Effector memory CD4-positive, alpha-beta T cell (primary cell): ENCODE measurements at places on chromosomes 5 and 9.
A peak's percentile ranks its signal among the peaks of the same experiment; 100 is the strongest.

DNA sequence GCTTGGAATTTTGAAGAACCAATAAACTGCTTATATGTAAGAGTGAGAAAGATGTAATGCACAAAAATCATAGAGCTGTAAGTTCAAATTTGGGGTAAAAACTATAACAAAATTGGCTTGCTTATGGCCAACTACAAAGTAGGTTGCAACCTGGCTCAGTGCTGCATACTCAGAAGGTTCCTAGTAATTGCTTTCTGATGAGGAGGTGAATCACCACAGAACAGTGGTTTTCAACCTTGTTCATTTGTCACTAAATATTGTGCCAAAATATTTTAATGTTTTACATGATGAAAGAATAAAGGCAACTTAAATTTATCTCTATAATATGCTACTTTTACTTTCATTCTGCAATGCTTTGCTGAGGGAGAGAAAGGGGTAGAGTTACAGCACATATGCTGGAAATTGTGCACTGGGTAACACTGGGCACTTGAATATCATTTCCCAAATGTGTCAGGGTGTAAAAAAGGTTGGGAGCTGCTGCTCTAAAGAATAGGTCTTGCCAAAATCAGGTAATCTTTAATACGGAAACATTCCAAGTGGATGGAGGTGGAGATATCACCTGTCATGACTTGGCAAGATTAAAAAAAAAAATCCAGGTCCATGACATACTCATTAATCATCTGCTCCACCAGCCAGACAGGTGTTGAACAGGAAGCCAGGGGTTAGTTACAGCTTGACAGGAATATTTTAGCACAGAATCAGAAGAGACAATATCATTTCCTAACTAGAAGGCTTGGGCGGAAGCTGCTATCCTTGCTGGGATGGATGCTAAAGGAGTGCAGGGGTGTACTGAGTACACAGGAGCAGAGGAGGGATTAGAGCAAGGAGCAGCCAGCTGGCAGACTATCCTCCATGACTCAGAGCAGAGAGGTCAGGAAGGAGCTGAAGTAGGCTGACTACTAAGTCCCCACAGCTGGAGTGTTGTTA is 34.6 kb upstream of the CCL21 start:
- DNase-seq: no peak

GRCh38 chr5:120682851-120683250 is 218.8 kb downstream of the PRR16 start:
- DNase-seq: no peak

DNA sequence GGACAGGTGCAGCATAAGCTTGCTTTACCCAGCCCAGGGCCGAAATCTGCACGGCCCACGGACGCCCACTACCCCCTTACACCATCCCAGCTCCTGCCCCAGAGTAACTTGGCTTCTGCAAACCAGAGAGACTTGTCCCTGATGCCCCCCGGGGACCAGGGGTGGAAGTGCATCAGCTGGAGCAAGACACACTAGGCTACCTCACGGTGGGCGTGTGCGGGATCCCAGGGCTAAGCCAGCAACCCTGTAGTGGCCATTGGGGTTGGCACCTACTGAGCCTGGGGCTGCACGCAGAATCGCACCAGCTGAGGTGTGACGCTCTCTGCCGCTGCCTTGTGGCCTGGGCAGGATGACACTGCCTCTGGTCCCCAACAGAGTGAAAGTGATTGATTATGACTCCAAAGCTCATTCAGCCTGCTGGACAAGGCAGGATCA is 6.1 kb upstream of the ZNF79 start:
- no peak for DNase-seq

DNA sequence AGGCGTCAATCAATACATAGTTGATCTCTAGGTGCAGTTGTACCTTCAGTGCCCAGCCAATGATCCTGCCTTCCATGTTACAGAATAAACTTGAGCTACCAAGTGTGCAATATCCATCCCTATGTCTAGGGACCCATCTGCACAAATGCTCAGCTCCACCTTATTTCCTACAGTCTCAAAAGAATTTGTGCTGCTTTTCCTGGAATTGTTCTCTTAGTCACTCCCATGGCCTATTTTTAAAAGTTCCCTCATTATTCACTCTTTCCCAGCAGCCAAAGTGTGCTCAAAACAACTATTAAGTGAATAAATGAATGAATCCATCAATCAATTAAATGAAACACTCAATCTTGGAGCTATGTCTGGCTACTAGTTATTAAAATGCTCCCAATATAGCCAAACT is 14.7 kb downstream of the LIX1 start:
- no peak for DNase-seq

- no peak for DNase-seq
Measured at GRCh38 chr9:13932528-13933267, 381.2 kb downstream of the NFIB start.

DNA sequence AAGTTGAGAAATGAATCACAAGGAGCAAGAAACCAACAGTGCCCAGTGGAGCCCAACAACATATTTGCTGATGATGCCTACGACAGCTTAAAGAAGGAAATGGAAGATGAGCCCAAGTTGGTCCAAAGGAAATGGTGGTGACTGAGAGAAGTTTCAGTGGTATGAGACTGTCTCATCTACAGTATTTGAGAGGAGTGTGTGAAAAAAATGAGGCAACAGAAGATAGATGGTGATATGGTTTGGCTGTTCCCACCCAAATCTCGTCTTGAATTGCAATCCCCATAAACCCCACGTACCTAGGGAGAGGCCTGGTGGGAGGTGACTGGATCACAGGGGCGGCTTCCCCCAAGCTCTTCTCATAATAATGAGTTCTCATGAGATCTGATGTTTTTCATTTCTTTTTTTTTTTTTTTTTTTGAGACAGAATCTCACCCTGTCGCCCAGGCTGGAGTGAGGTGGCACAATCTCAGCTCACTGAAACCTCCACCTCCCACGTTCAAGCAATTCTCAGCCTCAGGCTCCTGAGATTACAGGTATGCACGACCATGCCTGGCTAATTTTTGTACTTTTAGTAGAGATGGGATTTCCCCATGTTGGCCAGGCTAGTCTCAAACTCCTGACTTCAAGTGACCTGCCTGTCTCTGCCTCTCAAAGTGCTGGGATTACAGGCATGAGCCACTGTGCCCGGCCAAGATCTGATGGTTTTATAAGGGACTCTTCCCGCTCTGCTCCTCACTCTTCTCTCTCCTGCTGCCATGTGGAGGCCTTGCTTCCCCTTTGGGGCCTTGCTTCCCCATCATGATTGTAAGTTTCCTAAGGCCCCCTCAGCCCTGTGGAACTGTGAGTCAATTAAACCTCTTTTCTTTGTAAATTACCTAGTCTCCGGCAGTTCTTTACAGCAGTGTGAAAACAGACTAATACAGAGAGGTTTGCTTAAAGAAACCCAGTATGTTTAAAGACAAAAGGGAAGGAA is 30.2 kb downstream of the EFCAB9 start:
- no peak for DNase-seq

DNA sequence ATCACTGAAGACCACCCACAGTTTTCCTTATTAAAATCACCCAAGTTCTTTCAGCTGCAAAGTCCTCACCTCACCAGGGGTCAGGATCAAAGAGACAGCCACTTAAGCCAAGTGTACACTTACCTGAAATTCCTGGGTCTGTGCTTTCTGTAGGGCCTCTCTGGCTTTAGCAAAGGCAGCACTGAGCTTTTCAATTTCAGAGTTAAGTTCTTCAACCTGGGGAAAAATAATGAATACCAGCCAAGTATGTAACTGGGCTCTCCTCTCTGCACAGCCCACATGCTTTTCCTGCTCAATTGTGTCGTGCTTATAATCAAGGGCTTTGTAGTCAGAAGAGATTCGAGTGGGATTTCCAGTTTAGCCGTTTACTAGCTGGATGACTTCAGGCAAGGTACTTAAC is 55.1 kb downstream of the CDK5RAP2 start:
- no peak for DNase-seq

DNA sequence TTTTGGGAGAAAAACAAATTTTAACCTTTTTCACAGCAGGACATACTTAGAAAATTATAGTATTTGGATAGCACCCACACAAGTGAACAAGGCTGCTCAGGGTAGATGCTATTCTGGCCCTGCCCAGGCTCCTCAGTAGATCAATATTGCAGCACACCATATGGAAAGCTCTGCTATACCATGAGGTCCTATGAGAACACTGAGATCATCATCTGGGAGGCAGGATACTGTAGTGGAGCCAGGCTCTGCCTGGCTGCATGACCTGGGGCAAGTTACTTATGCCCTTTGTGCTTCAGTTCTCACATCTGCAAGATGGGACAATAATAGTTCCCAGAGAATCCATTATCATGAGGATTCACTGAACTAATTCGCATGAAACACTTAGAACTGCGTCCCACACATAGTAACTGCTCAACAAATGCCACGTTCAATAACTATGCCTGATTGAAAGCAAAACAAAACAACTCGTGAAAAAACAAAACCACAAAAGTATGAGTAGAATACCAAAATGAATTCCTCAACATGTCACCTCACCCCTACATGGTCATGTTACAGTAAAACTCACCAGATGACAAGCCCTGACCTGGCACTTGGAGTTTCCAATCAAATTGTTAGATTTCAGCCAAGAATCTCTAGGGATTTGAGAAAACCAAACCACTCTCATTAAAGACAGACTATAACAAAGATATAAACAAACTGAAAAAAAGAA is 31.9 kb downstream of the ARSB start:
- no peak for DNase-seq

DNA sequence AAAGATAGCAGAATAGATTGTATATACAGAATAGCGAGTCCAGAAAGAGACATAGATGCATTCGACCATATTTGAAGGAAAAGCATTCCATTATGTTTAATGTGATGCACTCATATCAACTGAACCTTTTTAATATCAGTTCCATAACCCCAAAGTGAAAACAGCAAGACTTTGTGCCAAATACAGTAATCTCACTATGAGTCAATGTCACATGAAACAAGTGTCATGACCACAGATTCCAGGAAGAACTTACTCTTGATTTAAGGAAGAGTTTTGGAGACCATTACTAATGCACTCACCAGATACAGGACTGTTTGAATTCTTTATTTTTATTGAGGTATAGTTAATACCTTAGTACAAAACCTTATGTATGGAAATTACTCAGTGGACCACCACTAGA is 220.5 kb downstream of the SH3GL2 start:
- no peak for DNase-seq

GRCh38 chr5:111016801-111017200 is 54.7 kb upstream of the TSLP start:
- DNase-seq: no peak

DNA sequence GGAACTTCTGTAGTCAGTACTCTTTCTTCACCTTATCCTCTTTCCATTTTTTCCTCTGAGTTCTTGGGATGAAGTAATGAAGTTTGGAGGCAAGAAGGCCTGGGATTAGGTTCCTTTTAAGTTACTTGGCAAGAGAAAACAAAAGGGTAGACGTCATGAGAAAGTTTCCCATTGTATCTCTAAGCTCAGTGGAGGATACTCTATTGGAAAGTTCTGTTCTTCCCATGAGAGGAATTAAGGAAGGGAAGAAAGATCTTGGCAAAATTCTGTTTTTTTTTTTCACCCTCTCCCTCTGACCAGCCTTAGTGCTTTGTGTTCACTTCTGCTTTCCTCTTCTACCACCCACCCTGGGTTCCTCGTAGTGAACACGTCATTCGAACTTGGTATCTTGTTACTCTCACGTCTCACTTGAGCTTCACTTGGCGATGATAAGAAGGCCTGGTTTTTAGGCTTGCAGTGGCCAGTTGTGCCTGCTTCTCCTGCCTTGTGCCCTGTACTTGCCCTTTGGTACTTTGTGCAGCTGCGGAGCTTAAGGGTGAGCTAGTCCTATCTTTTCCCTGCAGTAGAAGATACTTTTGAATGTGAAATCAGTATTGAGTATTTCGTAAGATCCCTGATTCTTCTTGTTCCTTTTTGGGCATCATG is 67.0 kb downstream of the ARHGAP26 start:
- DNase-seq: no peak

DNA sequence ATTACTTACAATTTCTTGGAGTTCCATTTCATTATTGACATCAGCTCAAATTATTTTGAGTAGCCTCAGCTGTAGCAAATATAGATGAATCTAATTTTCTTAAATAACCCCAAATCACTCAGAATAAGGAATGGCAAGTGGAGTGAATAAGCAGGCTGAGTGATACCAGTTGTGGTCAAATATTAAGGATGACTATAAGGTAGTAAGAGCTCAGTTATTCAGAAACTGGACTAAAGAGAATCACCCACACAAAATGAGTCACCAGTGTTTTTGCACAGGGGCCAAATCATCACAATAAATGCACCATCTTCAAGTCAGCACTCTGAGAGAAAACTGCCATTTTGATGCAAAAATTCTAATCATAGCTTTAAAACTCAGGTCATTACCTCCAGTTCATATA is 128.9 kb upstream of the TARS1 start:
- no peak for DNase-seq

DNA sequence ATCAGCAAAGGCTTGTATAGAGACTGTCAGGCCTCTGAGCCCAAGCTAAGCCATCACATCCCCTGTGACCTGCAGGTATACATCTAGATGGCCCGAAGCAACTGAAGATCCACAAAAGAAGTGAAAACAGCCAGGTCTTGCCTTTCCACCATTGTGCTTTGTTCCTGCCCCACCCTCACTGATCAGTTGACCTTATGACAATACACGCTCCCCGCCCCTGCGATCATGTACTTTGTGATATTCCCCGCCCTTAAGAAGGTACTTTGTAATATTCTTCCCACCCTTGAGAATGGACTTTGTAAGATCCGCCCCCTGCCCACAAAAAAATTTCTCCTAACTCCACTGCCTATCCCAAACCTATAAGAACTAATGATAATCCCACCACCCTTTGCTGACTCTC is 18.6 kb upstream of the NPM1 start:
- no peak for DNase-seq

DNA sequence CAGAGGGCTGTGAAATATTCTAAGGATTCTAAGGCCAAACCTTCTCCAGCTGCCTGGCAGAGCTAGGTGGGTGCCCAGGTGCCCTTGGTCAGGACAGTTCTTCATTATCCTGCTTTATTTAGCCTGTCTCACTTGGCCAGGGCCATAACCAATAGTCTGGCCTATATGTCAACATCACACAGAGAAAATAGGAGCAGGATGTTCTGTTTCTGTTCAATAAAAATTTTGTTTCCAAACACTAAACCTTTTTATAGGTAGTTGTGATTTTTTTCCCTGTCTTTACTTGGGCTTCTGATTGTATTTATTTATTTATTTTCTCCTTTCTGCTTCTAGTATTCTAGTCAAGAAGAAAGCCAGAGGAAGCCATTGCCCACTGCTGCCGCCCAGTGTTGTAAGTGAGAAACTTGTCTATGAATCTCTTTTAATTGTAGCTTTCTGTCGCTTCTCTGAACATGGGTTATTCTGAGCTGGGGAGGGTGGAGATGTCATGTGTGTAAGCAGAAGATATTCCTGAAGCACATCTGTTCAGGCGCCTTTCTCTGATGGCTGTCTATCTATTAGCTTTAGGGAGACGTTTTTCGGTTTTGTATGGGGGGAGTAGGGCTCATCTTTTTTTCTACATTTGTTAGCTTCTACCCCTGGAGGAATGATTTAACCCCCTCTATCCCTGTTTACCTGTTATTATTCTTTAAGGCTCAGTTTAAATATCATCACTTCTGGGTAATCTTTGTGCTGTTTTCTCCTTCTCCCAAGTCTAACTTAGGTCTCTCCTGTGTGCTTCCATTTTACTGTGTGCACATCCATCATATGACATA is 97.1 kb downstream of the UNC13B start:
- DNase-seq: peak; percentile 14
